ENCODE measurements at places on chromosomes 12 and 14.

DNA sequence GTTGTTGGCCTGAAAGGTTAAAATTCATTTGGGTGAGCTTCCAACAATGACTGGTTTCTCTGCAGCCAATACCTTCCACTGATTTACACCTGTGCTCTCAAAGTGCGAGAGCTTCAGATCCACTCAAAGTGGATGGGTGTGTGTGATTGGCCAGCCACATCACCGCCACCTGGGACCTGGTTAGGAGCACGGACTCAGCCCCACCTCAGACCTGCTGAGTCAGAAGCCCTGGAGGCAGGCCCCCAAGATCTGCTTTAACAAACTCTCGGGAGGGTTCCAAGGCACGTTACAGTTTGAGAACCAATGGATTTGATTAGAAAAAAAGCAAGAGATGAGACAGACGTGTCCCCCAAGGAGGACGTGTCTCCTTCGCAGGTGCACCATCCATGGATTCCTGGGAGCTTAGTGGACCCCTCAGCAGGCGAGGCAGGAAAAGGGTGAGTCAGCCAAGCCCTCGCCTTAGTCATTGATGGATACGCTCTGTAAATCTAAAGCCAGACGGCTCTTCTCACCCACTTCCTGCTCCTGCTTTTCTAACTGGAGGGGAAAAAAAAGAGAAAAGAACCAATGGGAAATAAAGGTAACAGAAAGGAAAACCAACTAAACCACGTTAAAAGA is 24.5 kb downstream of the FZD10 start:
- no peak for DNase-seq

GRCh38 chr14:103104654-103105452 is 10.3 kb downstream of the EXOC3L4 start:
- DNase-seq: peak; percentile 81

DNA sequence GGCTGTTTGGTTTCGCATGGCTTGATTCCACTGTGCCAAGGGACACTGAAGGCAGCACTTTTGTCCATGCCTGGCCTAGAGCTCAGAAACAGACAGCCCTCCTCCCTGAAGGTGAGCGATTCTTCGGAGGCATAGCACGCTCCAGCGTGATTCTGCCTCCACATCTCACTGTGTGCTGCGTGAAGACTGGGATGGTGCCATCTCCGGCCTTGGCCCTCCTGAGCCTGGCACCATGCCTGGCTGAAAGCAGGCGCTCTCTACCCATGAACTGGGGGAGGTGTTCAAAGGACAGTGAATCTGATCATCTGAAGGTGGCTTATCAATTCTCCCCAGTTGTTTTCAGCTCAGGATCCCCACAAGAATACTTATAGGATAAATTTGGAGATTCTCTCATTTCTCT is 187.4 kb downstream of the TTC7B start:
- DNase-seq: no peak

DNA sequence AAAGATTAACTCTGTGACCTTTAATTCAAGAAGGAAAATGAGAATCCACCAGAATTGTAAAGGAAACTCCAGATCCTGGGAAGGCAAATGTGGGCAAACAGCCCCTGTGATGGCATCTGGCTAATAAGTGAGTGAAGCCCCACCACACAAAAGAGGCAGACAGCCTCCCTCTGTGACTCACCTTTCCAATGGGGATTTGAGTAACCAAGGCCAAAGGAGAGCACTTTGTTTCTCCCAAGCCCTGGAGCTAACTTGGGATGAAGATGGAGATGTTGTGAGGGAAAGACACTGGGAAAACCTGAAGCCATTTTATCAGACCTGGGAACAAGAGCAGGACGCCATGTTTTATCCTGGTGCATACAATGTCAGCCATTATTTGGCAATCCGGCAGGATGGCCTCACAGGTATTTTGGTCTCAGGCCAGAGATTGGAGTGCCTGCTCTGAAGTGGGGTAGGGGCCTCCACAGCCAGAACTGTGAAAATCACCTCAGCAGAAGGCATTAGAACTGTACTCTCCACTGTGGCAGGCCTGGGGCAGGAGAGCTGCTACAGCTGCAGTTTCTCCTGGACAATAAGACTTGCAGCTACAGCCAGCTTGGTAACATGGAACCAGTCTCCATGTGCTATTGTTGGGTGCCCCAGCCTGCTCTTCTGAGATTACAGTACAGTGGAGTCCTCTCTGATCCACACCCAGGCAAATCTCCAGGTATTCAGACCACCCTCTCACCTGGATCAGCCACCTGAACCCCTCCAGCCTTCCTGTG is 96.6 kb upstream of the PCED1B start:
- DNase-seq: no peak

DNA sequence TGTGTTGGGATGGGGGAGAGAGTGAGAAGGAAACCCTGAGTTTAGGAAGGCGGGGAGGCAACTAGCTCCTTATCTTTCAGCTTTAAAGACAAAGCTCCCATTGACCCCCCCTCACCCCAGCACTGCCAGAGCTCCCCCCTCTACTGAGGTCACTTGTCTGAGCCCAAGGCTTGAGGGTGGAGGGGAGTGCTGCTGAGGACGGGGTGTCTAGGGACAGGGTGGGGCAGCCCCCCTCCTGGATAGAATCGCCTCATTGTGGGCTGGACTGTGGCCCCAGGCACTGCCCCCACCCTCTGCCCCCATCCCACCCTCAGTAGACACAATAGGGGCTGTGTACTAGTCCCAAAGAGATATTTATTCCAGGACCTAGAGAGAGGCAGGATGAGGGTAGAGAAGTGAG is 3.0 kb downstream of the ERBB3 start:
- no peak for DNase-seq

- DNase-seq: no peak
These were observed 2.3 kb downstream of the OR6J1 start for GRCh38 chr14:22641846-22642245.

- peak; percentile 97 for DNase-seq
These were observed 55.6 kb downstream of the LGMN start for GRCh38 chr14:92692822-92693226.

DNA sequence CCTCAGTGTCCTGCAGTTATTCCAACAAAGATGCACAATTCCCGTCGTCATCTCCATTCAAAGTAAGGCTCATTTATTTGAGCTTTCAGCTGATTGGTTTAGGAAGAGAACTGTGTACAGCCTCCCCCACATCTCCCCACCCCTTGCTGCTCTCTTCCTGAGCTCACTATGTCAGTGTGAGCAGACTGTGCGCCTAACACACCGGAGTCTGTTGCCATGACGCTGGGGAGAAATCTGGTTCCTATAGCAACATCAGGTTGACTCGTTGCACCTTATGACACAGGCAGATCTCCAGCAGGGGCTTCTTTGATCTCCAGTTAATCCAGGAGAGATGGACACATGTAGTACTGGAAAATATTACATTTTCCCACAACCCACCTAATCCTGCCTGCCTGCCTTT is 319.4 kb downstream of the CACNA1C start:
- DNase-seq: no peak

Measured in NCI-H2171 treated with DMSO at 0.1 percent for 48 hours (cell line).